ENCODE measurements at places on chromosomes 7 and 10.

DNA sequence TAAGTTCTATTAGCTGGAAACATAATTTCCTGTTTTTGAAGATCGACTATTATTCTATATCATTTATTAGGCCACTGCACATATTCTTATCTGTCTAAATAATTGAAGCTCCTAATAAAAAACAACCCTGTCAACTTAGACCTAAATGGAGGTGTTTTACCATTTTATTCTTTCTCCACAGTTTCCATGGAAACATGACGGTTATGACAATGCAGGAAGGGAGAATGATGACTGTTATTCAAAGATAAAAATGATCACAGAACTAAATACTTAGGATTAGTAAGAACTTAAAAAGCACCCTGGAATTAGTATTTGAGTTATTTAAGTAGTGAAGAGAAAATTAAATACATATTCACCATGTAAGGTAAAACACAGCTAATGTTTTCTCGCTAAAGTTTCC lies 119.9 kb upstream of the DKK1 start:
- DNase-seq = no peak

DNA sequence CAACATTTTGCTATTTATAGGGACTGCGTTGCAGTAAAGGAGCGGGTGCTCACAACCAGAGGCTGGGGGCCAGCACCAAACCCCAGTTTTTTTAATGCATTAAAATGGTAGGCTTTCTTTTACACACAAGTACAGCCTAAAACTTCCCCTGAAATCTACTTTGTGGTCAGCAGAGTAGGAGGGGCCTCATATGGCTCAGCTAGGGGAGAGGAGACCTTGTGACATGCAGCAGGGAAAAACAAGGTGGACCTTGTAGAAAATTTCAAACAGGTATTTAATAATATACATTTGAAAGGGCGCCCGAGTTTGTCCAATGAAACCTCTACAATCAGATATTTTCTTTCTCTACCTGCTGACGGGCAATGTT lies 1.4 kb downstream of the CCDC136 start:
- DNase-seq = no peak

- DNase-seq = peak; percentile 78
These were observed 21.0 kb upstream of the EPC1 start for GRCh38 chr10:32367793-32368453.

DNA sequence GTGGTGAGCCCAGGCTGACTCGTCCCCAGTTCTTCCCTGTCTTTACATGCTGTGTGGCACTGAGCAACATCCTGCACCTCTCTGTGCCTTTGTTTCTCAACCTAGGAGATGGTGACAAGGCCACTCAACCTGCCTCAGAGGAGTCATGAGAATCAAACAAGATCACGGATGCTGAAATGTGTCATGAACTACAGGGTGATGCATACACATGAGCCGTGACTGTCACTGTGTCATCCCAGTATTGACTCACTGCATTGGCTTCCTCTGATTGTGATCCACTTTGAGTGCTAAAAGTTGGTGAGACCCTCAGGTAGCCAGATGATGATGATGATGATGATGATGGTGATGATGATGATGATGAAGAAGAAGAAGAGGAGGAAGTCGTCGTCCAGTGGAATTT lies 11.5 kb downstream of the C10orf71 start:
- peak; percentile 57 for DNase-seq

DNA sequence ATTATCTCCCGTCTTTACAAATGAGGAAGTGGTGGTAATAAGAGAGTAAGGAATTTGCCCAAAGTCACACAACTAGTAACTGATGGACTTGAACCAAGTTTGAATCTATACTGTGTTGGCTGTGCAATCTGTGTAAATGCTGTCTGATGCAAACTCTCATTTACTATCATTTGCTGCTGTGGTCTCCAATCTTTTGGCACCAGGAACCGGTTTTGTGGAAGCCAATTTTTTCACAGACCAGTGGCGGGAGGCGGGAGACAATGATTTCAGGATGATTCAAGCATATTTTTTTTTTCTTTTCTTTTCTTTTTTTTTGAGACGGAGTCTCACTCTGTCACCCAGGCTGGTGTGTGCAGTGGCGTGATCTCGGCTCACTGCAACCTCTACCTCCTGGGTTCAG lies 450.0 kb upstream of the FZD8 start:
- DNase-seq = no peak

GRCh38 chr10:4506095-4506494 lies 319.9 kb upstream of the AKR1E2 start:
- DNase-seq = no peak

DNA sequence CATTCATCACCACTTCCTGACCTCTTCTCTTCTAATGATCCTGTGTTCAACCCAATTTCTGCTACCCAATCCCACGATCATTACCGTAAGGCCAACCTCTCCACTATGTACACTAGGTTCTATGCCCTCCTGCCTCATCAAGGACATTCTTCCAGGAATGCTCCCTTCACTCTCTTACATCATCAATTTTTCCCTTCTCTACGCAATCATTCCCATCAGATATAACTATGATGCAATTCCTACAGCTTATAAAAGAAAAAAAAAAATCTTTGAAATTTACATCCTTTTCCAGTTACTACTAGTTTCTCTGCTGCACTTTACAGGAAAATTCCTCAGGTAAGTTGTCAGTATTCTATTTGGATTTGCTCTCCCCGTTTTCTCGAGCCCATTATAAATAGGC lies 30.8 kb upstream of the GPR22 start:
- DNase-seq = no peak

- no peak for DNase-seq
These were observed 145.1 kb downstream of the NRP1 start for GRCh38 chr10:33189363-33189762.

DNA sequence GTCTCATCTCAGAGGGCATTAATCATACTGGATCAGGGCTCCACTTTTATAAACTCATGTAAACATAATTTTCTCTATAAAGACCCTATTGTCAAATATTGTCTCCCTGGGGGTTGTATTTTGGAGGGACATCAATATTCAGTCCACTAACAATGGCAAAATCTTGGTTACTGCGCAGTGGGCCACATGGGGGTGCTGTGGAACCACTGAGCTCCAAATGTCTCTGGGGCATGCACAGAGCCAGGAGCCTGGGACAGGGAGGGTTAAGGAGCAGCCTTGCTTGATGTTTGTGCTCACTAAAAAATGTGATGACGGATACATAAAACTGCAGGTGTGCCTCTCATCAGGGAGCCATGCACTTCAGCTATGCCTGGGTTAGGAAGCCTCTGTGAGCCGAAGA lies 62.1 kb upstream of the PRSS58 start:
- peak; percentile 55 for DNase-seq

DNA sequence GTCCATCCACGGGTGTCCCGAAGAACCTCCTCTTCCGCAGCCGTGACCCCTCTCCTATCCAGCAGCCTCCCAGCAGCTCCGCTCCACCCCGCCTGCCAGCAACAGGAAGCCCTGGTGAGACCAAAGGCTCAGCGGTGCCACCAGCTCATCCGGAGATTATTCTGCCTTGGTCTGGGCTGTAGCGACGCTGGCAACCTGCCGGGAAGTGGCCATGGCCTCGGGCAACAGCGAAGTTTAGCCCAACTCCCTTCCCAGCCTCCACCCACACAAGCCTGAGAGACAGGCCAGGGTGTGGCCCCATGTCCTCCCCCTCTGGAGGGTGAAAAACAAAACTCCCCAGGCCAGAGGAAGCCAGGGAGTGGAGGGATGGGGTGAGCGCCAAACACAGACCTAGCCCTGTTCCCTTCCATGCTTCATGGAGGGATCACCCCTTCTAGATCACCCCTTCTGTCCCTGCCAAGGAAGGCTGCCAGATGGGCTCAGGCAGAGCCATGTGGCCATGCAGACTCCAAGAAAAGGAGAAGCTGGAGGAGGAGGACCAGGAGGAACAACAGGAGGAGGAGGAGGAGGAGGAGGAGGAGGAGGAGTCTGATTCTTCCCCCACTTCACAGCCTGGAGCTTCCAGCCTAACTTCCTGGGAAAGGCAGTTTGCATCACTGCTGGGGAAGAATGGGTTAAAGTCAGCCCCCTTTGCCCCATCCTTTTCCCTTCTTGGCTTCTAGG lies 918 bp downstream of the CALHM2 start:
- peak; percentile 53 for DNase-seq

DNA sequence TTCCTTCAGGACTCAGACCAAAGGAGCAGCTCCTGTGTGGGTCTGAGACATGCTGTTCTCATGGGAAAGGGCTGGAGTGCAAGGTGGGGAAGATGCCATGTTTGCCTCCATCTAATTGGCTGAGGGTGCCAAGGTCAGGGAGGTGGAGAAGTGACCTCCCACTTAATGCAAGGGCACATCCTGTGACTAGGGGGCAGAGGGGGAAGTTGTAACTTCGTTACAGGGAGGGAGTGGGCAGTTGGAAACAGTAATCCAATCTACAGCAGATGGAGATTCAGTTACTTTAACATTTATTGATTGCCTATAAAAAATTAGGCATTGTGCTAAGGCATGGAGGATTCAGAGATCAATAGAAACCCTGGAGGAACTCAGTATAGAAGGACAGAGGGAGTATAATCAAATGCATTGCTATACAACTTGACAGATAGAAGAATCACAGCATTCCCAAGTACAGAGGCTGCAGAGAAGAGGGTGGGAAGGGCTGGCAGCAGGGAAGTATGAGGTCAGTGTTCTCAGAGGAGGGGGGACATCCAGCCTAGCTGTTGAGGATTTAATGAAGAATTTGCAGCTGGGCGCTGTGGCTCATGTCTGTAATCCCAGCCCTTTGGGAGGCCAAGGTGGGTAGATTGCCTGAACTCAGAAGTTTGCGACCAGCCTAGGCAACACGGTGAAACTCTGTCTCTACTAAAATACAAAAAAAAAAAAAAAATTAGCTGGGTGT lies 75.9 kb downstream of the CCNY start:
- DNase-seq = no peak

DNA sequence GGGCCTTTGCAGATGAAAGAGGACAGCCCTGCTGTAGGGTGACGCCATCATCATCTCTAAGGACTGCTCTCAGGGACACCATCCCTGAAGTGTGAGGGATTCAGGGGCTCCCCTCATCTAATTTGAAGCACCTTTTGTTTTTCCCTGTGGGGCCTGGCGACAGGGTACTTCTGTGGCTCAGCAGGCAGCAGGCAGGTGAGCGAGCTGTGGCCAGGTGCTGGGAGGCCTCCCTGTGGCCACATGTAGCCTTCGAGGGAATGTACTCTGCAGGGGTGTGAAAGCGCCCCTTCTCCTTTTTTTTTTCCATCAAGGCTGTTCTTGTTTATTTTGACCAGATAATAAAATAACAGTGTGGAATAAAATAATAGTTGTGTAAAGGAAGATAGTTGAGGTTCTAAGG lies 118.2 kb upstream of the DPP6 start:
- DNase-seq = no peak

DNA sequence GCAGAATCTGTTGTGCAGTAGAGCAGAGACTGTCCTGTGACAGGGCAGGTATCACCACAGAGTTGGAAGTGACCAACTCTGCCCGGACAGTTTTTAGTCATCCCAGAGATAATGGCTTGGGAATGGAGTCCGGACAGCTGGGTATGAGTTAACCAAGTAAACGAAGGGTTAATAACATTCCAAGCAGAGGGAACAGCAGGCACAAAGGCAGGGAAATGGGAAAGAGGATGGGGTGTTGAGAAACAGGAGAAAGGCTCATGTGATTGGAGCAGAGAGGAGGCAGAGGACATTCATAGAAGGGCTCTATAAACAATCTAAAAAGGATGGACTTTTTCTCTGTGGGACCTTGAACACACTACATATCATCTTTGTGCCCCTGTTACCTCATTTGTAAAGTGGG lies 132.2 kb upstream of the YAE1 start:
- no peak for DNase-seq

DNA sequence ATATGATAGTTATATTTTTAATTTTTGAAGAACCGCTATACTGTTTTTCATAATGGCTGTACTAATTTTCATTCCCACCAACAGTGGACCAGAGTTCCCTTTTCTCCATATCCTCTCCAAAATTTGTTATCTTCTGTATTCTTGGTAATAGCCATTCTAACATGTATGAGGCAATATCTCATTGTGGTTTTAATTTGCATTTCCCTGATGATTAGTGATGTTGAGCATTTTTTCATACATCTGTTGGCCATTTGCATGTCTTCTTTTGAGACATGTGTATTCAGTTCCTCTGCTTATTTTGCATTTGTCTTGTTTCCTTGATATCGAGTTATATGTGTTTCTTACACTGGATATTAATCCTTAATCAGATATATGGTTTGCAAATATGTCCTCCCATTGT lies 770.8 kb upstream of the MBL2 start:
- no peak for DNase-seq

DNA sequence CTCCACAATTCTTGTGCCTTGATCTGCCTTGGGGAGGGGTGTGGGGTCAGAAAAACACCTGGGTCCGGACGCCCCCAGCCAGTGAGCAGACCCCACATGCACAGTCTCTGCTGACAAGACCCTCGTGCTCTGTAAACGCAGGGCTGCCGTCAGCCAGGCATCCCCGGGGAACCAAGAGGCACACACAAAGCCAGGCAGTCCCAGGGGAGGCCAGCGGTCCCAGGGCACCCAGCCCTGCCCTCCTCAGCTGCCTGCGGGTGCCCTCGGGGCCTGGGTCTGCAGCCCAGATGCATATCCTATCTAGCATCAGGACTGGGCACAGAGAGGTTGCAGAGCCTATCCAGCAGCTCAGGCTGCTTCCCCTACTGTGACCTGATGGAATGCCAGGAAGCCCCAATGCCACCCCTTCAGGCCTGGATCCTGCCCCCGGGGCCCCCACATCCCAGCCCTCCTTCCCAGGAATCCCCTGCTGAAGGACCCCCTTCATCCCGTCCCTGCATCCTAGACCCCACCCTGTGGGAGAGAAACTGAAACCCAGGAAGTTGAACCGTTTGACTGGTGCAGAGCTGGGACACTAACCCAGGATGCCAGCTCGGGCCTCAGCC lies 92.4 kb downstream of the MICALL2 start:
- DNase-seq = no peak

DNA sequence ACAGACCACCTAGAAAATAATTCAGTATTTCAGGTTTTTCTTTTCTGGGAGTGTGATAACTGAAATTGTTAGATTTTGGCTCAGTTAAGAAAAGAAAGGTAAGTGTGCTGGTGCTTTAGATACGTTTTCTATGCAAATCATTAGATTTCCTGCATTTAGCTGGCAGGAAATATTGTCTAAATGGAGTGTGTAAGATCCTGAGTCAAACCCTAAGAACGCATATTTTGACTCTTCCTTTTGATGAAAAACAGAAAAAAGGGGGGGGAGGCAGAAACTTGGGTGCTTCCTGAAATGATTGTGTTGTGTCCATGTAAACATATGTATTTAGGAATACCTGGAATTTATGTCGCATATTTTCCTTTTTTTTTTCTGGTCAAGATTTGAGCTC lies 1.2 kb downstream of the GRK5 start:
- DNase-seq = peak; percentile 15

DNA sequence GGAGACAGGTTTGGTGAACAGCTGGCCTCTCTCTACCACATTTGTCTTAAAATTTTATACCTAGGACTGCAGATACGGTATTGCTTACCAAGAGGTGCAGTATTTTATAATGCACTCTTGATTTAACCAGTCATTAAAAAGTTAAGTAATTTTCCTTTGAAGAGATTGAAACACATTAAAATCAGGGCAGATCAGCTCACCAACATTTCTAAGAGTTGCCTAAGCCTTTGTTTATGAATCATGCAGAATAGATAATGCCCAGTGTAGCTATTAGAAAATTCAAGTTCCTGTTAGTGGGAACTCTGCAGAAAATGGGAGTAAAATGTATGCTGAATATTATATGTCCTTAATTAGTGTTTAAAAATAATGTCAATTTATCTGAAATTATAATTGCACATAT lies 140.2 kb upstream of the PRPS1L1 start:
- DNase-seq = no peak

Measured in CD4-positive, alpha-beta T cell treated with Interleukin-4 for 1 hour (primary cell).